Activated naive CD4-positive, alpha-beta T cell treated with Interleukin-2 at 50 U/mL for 16 hours (primary cell): ENCODE measurements at places on chromosomes 4 and X.

- DNase-seq = no peak
Observed at GRCh38 chr4:79315891-79316290, 10.0 kb downstream of the NAA11 start.

DNA sequence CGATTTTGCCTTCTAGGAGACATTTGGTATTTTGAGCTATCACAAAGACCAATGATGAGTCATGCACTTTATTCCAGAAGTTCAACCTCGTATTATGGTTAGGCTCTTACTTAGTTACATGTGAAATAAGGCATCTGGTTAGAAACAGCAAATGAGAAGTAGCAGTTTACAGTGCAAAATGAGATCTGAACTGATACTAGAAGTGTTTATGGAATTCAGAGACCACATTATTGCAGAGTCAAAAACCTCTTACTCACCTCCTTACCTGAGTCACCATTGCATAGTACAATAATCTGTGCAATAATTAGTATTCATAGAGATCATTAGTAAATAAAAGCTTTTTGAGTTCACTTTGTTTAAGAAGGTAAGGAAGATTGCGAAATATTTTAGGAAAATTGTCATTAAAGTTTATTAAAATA lies 38.7 kb downstream of the SEC24B start:
- DNase-seq = no peak

DNA sequence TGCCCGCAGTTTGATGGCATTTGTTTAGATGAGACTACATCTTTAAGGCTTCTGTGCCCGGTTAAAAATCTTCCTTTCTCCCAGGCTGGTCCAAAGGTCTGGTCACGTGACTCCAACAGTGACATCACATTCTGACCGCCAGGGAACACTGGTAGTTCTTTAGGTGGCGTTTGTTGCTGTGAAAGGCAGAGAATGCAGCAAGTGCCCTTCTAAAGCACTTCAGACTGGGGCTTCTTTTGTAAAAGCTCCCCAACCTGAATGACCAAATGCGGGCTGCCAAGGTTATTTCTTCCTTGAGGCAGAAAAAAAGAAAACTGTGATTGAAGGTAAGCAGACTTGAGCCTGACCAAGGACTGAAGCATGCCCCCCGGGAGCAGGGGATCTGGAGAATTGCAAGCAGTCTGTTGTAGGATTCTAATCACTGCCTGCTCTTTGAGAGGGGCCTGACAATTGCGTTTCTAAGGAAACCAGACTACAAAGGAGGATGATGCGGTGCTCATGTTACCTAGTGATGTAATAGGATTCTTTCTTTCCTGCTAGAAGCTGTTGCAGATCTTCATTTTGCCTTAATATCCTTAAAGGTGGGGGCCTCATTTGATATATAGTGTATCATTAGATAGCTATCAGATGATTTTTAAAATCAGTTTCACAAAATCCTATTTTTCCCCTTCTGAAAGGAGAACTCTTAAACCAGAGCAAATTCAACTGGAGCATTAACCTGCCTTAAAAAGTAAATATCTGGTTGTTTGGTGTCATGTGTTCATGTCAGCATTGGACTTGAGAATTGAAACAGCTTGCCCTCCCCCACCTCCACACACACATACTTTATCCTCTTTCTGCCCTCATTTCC lies 133.1 kb downstream of the AKAP4 start:
- DNase-seq = no peak

- DNase-seq = peak; percentile 12
Observed at GRCh38 chr4:183097231-183098018, 1.6 kb upstream of the WWC2 start.

DNA sequence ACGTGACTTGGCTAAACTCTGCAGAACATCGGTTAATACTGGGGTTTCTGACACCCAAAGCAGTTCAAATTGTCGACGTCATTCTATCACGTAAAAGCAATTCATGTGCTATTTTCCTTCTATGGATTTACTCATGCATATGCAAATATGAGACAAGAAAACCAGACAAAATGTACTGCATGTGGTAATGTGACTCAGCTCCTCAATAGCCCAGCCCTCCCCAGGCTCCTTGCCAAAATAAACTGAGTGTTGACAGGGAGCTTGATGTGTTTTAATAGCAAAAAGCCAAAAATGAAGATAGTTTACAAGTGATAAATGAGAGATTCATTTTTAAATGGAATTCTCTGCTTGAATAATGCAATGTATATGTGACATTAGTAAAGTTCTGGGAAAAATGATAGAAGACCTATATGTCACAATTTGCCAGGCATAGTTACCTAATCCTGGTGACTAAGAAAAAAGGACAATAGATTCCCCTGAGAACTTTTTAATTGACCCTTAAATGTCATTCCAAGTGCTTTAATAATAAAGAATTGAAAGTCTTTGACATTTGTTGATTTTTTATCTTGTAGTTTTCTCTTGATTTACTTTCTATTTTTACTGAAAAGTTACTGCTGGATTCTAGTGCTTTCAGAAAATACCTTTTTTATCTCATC lies 1700.6 kb upstream of the TENM3 start:
- no peak for DNase-seq

DNA sequence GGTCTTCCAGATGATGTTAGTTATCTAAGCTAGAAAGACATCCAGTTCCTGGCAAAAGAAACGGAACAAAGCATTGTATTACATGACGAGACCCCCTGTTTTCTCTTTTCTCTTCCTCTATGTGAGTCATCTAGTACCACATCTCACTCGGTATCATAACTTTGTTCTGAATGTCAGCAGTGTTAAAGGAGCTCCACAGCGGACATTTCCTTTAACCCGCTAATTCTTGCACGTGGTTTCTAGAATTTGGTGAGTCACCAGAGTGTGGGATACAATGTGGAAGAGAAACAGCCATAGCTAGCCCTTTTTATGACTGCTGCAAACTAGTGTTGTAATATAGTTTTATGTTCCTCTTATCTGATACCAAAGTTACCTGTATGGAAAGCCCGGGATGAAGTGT lies 243.7 kb downstream of the TENM3 start:
- no peak for DNase-seq

GRCh38 chrX:100512471-100512870 lies 72.3 kb upstream of the TNMD start:
- no peak for DNase-seq

DNA sequence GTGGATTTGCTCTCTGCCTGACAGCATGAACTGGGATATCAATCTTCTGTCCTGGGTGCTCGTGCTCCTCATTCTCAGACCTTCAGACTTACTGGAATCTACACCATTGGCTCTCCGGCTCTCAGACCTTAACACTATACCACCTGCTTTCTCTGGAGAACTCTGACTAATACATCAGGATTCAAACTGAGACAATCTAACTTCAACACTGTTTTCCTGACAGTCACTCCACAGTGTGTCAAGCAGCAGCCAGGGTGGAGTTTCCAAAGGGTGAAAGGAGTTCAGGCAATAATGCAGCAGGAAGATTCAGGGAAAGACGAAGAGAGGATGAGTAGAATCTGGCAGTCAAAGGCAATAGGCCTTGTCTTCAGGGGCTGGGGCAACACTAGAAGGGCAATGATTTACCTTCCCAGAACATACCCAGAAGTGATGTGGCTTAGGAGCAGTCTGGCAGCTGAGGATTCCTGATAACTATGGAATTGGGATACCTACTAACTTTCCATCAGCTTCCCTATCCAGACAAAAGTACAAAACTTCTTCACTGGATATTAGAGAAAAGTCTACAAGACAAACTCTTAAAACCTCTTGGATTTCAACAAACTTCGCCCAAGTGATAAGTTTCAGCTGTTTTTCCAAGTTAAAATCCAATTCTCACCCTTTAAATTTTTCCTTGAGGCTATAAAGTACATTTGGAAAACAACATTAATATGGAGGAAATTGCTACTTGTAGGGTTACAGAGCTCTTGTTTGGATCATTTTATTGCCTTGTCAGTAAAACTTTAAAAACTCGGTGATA lies 58.4 kb upstream of the SLIT2 start:
- no peak for DNase-seq

- no peak for DNase-seq
Observed at GRCh38 chr4:151091047-151091446, 8.4 kb upstream of the RPS3A start.

- DNase-seq = no peak
Observed at GRCh38 chr4:82038936-82039335, 334.9 kb downstream of the HNRNPD start.
